ENCODE measurements at places on chromosomes 1 and 21.

- DNase-seq, result no peak
These were observed 685.3 kb upstream of the CHRM3 start for GRCh38 chr1:238701024-238701423.

DNA sequence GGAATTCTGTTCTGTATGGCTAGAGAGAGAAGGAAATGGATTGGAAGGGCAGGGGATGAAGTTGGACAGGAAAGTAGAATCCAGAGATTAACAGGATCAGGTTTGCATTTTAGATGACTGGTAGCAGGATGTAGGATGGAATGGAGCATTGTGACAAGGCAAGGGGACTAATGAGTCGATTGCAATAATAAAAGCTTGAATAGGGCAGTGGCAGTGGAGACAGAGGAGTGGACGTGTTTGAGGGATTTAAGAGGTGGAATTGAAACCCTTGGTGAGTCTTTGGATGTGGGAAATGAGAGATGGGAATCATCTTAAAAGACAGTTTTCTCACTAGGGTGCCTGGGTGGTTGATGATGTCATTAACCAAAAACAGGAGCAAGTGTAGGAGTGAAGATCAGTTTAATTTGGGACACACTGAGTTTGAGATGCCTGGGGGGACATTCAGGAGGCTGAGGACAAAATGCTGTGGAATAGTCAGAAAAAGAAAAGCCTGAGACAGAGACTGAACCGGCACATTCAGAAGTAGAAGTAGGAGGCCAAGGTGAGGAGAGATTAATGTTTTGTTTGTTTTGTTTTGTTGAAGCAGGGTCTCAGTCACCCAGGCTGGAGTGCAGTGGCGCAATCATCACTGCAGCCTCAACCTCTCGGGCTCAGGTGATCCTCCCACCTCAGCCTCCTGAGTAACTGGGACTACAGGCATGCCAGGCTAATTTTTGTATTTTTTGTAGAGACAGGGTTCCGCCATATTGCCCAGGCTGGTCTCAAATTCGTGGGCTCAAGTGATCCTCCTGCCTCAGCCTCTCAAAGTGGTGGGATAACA lies 29.1 kb upstream of the C1orf146 start:
- DNase-seq, result no peak

- no peak for DNase-seq
These were observed 7.9 kb downstream of the CD53 start for GRCh38 chr1:110880708-110881374.

DNA sequence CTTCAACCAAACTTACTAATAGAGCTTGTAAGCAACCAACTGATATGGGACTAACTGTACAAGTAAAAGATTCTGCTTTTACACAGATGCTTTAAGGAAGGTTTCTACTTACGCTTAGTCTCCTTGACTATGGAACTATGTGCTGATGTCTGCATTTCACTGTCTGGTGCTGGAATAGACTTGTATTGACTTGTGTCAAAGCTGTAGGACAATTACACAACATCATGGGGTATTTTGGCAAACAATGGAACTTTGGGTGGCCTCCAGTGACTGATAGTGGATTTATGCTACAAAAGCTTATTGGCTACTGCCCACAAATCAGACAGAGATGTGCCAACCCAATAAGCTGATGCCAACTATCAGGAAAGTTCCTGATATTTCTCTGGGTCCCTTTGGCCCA lies 10.6 kb downstream of the CBR1 start:
- peak; percentile 36 for DNase-seq

- DNase-seq, result no peak
These were observed 61.2 kb upstream of the CDC42BPA start for GRCh38 chr1:227379555-227379892.

DNA sequence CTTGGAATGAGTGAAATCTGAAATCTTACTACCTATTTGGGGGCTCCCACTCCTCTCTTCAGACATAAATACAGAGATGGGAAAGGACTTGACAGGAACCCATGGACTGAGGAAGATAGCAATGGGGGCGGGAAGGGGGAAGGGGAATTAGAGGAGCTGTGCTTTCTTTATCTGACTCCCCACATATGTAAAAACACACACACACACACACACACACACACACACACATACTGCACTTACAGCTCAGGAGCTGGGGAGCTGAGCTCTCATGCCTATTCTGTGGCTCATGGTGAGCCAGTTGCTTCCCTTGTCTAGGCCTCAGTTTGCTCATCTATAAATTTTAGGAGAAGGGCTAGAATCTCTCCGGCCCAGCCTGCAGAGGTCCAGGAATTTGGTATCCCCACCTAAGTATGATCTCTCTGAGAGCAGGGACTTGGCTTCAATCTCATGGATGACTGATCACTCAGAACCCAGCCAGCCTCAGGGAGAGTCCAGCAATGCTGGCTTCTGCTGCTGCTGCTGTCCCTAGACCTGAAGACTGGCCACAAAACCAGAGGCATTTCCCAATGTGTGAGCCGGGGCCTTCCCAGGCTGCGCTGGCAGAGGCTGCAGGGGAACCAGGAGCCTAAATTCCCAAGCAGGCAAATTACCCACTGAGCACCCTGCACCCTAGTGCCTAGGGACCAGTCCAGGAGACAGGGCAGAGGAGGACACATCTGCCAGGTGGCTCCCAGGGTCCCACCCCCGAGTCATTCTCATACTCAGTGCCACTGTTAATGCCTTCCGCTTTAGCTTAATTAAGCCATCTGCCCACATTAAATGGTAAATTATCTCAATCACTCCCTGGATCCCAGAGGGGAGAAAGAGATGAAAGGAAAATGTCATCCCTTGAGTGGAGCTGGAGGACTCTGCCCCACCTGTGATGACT lies 57.5 kb upstream of the RBM15 start:
- no peak for DNase-seq

- no peak for DNase-seq
These were observed 97.0 kb downstream of the IGSF21 start for GRCh38 chr1:18204575-18204974.

DNA sequence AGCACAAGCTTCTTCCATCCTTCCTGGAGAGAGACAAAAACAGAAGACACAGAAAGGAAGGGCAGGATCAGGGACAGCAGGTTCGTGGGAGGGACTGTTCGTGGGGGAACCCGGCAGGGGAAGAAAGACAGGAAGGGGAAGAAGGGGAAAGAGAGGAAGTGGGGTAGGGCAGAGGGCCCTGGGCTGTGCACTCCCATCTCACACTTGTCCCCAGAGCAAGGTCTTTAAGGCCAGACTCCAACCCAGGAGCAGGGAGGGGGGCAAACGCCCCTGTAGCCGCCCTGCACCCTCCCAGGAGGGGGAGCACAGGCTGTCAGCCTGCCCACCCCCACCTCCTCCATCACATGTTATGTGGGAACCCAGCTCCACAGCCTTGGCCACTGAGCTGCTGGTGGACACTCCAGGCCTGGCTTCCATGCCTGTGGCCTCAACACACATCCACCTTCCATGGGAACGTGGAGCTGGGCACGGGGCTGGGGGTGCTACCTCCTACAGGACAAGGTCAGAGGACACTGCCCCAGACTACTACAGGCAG lies 9.3 kb downstream of the SLC19A1 start:
- DNase-seq, result no peak

DNA sequence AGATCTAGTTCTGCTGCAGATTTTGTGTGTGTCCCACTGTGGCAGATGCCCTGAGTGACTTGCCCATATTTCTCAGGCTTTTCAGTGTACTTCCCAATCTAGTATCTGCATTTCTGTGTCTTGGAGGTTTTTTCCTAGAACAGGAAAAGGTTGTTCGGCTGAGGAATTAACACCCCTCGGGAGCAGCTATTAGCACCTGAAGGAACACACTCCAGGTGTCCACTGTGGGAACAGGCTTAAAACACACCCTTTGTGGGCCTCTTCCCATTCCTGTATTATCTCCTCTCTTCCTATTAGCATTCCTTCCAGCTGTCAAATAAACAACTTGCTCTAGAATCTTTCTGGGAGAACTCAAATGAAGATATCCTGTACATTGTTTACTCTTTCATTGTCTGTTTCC lies 178.3 kb downstream of the HMCN1 start:
- no peak for DNase-seq

DNA sequence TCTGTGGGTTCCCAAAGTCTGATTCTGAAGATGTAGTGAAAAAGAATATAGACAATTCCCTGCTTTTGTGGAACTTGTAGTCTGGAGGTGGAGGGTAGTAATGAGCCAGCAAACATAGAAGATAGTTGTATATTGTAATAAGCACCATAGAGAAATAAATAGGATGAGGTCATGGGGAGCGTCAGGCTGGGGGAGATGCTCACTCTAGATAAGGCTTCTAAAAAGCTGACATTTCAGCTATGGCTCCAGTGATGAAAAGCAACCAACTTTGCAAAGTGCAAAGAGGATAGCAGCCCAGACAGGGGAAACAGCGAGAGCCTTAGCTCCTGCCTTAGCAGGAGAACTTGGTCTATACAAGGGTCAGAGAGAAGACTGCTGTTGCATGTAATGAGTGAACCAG lies 98.0 kb upstream of the RALGPS2 start:
- DNase-seq, result no peak

GRCh38 chr1:168179438-168180147 lies 831 bp downstream of the TIPRL start:
- DNase-seq, result peak; percentile 26

DNA sequence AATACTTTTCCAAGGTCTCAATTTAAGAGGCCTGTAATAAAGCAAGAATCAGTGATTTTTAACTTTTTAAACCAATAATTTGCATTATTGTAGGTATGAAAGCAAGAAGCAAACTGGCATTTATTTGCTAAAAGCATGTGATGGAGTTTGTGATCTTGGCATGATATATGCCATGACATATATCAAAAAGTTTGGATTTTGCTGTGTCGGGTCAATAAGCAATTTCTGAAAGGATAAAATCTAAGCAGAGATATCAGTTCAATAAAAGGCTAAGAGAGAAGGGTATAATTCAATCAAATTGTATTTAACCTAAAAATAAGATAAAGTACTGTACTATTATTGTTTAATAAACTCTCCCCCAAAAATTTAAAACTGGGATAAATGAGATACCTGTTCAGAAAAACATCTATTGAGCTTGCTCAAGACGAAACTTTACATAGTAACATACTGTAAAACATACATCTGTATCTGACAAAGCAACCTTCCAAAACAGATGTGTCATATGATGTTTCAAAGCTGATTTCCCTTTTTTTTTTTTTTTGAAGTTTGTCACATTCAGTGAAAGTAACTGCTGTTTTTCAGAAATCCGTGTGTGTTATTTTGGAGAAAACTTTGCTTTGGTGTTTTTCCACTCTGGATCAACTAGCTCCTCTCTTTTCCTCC lies 74.5 kb downstream of the TGFBR3 start:
- no peak for DNase-seq

- no peak for DNase-seq
These were observed 61.4 kb downstream of the CD247 start for GRCh38 chr1:167456926-167457325.

DNA sequence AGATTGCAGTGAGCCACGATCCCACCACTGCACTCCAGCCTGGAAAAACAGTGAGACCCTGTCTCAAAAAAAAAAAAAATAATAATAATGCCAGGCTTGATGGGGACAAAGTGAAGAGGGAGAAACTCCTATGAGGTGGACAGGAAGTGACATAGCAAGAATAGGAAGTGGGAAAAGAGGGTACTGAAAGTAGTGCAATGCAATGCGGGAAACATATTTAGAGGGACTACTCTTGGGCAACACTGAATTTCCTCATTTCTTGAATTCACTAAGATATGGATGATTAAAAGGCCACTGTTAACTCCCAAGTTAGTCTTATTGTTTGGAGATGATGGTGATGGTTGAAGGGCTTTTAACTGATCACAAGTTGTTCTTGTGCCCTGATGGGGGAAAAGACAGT lies 21.6 kb upstream of the KCNA2 start:
- DNase-seq, result no peak

- DNase-seq, result no peak
These were observed 53.8 kb upstream of the DPH5 start for GRCh38 chr1:101079341-101079740.

DNA sequence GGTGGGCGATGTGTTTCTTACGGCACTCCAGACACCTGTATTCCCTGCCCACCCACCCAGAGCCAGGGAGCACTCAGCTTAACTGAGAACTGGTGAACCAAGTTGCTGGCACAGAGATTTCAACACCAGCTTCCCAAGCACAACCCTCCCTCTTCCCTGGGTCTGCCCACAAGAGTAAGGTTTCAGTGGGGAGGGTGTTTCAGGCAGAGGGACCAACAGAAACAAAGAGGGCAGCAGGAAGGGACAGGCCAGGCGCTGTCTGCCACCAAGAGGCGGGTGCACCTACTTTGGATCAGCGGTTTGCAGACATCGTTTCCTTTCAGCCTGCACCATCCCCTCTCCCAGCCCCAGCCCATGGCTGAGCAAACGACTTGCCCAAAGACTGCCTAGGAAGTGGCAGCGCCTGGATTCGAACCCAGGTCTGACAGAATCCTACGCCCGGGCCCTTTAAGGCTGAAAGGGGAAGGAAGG lies 21.9 kb upstream of the ALDH4A1 start:
- no peak for DNase-seq

- DNase-seq, result no peak
These were observed 20.5 kb downstream of the IQGAP3 start for GRCh38 chr1:156551869-156552268.

- no peak for DNase-seq
These were observed 465.3 kb downstream of the RWDD3 start for GRCh38 chr1:95699149-95699953.

GRCh38 chr1:20076710-20077461 lies 6.9 kb downstream of the PLA2G5 start:
- DNase-seq, result no peak

GRCh38 chr1:30005972-30006619 lies 717.3 kb downstream of the MATN1 start:
- no peak for DNase-seq

All from hippocampal formation (tissue), 2 donors.